ENCODE measurements at places on chromosomes 4 and X.

DNA sequence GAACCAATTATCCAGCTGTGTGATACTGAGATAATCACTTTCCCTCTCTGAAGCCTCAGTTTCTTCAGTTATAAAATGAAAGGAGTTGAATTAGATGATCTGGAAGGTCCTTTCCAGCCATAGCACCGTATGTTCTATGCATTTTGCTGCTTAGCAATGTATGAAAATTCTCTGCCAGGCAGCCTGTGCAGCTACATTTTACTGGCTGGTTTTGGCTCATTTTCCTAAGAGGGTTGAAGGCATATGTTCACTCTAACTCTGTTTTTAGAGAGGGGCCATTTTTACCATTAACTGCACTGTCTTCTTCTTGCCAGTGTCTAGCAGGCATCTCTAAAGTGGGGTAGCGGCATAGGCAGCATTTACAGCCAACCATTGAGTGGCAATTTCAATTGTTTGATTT, 26.1 kb downstream of the TRPC5 start:
- DNase-seq: no peak

DNA sequence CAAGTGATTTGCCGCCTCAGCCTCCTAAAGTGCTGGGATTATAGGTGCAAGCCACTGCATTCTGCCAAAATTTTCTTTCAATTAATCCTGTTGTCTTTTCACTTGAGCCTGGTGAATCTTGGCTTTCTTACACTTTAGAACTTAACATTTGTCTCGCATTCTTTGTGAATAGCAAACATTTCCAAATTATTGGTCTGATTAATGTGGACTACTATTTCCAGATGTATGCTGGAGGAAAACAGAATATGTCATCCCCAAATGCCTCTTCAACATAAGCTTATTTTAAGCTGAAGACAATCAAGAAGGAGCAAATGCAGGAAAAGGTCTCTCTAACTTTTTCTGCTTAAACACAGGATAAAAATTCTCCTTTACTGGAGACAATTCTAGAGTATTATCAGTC, 233.4 kb downstream of the PPP4R3C start:
- DNase-seq: no peak

- DNase-seq: no peak
Observed at GRCh38 chr4:78019414-78019813, 37.7 kb upstream of the FRAS1 start.

DNA sequence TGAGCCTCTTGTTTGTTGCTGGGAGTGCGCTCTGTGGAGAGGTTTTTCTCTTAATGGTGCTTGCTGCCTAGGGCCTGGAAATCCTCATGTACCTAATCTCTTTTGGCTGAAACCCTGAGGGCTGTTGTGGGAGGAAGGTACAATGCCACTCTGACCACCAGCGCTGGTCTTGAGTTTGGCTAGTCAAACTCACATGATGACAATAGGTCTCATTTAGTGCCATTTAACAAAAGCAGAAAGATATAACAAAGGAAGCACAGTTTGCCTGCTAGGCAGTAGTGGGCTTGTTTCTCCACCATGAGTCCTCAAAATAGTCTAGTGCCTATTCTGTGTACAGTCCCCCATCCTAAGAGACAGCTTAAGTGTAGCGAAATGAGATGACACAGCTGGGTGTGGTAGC, 111.3 kb downstream of the TSPAN7 start:
- DNase-seq: no peak

DNA sequence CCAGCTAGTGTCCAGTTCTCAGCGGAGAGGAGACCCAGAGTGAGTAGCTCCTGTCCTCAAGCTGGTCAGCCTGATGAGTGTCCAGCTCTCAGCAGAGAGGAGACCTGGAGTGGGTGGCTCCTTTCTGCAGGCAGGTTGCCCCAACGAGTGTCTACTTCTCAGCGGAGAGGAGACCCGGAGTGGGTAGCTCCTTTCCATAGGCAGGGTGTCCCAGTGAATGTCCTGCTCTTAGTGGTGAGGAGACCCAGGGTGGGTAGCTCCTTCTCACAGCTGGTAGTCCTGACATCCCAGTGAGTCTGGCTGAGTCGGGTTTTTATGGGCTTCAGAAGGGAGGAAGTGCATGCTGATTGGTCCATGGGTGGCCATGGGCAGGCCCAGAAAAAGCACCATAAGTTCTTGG, 55.7 kb upstream of the NUDT6 start:
- DNase-seq: no peak

DNA sequence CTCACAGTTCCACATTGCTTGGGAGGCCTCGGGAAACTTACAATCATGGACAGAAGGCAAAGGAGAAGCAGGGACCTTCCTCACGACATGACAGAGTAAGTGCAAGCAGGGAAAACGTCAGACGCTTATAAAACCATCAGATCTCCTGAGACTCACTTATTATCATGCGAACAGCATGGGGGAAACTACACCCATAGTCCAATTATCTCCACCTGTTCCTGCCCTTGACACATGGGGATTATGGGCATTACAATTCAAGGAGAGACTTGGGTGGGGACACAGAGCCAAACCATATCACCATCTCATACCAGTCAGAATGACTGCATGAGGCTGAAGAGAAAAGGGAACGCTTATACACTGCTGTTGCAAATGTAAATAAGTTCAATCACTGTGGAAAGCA, 1066.9 kb upstream of the PCDH7 start:
- DNase-seq: no peak

GRCh38 chr4:123055943-123056342, 133.5 kb upstream of the NUDT6 start:
- peak; percentile 43 for DNase-seq

DNA sequence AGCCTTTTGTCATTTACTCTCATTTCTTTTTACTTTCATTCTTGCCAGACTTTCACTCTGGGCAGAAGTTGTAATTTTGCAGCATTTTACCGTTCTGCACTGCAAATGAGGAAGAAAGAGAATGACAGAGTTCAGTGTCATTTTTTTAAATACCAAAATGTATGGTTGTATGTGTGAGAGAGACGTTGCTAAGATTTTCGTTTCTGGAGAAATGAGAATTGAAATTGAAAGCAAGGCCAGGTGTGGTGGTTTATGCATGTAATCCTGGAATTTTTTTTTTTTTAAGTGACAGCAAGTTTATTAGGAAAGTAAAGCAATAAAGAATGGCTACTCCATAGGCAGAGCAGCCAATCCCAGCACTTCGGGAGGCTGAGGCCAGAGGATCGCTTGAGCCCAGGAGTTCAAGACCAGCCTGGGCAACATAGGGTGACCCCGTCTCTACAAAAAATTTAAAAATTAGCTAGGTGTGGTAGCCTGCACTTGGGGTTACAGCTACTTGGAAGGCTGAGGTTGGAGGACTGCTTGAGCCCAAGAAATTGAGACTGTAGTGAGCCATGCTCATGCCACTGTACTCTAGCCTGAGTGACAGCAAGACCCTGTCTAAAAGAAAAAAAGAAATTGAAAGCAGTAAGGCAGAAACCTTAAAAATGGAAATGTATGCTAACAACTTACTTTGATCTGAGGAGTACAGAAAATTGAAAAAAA, 12.9 kb downstream of the DCK start:
- DNase-seq: no peak

DNA sequence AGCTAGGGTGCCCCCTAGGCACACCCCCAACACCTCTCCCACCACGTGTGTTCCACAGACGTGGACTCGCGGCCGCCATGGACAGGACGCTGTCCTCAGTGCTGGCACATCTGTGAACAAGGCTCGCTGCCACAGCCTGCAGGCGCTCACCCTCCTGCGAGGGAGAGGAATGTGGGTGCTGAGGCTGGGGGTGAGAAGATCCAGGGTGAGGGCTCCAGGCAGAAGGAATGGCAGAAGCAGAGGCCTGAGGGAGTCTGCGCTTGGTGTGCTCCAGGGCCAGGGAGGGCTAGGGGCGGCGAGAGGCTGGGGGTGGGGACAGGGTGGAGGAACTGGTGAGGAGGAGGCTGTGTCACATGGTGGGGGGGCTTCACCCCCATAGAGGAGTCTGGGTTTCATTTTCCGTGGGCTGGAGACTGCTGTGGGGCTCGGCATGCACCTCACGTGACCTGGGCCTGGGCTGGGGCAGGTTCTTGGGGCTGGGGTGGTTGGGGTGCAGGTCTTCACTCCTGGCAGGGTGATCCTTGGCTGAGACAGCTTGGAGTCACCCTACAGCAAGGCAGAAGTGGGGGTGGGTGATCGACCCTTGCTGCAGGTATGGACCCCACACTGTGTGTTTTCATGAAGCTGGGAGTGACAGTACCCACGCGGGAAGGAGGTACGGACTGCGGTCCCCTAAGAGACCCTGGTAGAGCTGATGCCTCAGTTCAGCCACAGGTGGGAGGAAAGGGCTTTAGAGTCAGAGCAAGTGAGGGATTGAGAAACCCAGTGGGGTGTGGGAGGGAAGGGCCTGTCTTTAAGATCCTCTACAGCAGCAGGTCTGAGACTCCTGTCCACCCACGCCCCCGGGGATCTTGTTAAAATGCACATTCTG, 103.7 kb downstream of the PSAPL1 start:
- no peak for DNase-seq

- no peak for DNase-seq
Observed at GRCh38 chr4:15043226-15043625, 40.9 kb downstream of the CPEB2 start.

GRCh38 chr4:52203351-52203750, 152.2 kb downstream of the SPATA18 start:
- DNase-seq: no peak

GRCh38 chr4:180028682-180029081, 2214.5 kb upstream of the TENM3 start:
- DNase-seq: no peak

- no peak for DNase-seq
Observed at GRCh38 chrX:39599339-39599738, 498.4 kb downstream of the BCOR start.

- DNase-seq: peak; percentile 91
Observed at GRCh38 chrX:39762266-39762841, 335.4 kb downstream of the BCOR start.

GRCh38 chr4:92120810-92121498, 182.8 kb upstream of the GRID2 start:
- DNase-seq: no peak

- peak; percentile 95 for DNase-seq
Observed at GRCh38 chrX:39755143-39756032, 342.4 kb downstream of the BCOR start.

GRCh38 chr4:104966349-104967033, 180.2 kb upstream of the TET2 start:
- DNase-seq: no peak

DNA sequence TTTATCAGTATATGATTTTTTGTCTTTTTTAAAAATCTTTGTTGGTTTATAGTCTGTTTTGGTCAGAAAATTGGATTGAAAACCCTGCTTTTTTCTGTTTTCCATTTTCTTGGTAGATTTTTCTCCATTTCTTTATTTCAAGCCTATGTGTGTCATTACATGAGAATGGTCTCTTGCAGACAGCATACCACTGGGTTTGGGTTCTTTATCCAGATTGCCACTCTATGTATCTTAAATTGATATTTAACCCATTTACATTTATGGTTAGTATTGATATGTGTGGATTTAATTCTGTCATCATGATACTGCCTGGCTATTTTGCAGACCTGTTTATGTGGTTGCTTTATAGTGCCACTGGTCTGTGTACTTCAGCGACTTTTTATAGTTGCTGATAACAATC, 239.9 kb upstream of the NDST4 start:
- DNase-seq: no peak

DNA sequence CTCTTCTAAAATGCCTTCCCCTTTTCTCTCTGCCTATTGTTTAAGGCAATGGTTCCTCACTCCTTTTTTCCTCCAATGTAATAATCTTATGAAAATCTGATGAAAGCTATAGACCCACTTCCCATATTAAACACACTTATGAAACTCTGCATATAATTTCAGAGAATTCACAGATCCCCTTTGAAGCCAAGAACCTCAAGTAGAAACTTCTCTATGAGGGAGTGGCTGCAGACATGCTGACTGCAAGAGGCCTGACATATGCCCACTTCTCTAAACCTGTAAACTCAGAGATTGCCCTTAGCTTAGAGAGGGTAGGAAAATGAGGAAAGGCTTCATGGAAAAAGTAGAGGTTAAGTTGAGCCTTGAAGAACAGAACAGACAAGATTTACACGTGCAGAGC, 37.6 kb downstream of the TAB3 start:
- DNase-seq: no peak

DNA sequence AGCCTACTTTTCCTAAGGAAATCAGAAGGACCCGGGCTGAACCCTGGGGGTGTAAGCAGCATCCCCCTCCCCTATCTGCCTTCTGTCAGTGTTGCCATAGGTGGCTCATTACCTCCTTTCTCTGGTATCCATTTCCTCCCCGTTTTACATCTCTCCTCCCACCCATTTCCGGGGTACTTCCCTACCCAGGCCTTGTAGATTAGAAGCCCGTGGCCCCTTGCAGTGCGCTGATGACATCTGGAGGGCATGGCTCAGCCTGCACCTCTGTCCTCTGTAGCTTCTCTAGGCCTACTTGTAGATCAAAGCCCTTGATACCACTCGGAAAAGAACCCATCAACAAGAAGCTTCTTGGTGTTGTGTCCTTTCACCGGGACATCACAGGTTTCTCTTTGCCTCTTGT, 71.8 kb downstream of the NBDY start:
- DNase-seq: no peak

DNA sequence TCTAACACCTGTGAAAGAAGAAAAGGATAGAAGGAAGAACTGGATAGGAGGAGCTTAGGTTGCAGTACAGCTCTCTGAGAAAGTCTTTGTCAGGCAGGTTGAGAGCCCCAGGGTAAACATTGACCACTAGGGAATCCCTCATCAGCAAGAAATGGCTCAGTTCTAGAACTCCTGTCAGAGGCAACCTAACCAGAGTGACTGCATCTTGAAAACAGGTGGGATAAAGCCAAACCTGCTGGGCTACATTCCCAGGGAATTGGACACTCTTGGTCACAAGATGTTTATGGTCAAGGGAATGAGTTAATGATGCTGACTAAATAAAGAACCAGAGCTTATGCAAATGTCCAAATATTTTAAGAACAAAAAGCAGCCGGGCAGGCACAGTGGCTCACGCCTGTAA, 108.3 kb upstream of the MED14 start:
- no peak for DNase-seq

- no peak for DNase-seq
Observed at GRCh38 chr4:106979476-106979875, 56.6 kb downstream of the DKK2 start.

DNA sequence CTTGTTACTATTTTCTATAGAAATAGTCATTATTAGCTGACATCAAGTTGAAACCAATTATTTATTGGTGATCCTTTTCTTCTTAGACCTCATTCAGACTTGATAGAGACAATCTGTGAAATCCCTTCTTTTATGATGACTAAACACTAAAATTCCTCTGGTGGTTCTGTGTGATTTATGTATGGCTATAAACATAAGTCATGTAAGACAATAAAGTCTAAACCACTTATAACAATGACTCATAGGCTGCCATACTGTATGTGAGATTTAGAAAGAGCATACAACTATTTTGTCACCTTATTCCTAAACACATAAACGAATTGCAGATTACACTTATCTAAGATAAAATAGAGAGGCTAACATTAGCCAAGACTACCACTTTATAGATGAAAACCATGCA, 101.1 kb upstream of the PRR32 start:
- DNase-seq: no peak

- no peak for DNase-seq
Observed at GRCh38 chrX:152588206-152588605, 49.5 kb upstream of the GABRQ start.
